ENCODE measurements at places on chromosomes 6 and 20.
A peak's percentile ranks its signal among the peaks of the same experiment; 100 is the strongest.

DNA sequence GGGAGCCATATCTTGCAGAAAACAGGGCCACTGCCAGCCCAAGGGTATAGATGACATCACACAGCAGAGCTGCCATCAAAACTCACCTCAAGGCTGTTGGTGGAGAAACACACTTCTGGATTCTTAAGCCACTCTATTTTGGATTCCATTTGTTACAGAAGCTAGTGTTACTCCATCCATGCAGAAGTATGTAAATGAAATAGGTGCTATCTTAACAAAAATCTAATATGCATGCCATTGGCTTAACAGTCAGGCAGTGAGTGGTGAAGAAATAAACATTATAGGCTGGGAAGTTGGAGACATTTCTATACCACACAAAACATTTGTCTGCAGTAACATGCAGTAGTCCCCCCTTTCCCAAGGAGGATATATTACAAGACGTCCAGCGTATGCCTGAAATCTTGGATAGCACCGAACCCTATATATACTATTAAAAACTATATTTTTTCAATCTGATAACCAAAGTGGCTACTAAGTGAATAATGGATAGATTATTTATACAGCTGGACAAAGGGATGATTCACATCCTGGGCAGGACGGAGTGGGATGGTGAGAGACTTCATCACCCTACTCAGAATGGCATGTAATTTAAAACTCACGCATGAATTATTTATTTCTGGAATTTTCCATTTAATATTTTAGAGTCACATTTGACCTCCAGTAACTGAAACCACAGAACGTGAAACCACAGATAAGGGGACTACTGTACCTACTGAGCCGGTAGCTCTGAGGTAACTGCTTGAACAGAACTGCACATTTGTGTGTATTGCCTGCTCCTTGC lies 160.0 kb upstream of the PLN start:
- no peak for DNase-seq

- DNase-seq = no peak
These were observed 11.8 kb upstream of the TULP1 start for GRCh38 chr6:35524380-35525020.

GRCh38 chr6:20109526-20109925 lies 102.7 kb downstream of the MBOAT1 start:
- DNase-seq = no peak

DNA sequence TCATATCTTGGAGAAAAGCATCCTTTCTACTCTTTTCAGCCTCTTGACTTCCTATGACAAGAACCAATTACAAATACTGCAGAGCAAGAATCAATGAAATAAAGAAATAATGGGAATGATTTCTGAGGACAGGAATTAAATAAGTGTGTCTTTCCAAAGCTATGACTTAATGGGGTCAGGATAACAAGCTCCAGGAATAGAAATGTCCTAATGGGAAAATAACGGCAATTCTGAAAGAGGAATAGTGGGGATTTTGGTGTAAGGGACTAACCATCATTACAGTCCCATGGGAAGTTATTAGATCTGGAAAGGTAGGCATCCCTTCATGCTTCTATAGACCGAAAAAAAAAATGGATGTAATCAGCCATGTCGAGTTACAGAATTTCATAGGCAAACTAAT lies 28.2 kb upstream of the SNAP25 start:
- no peak for DNase-seq

GRCh38 chr6:153045271-153045670 lies 42.8 kb upstream of the MTRF1L start:
- DNase-seq = no peak

GRCh38 chr6:167848783-167849182 lies 22.1 kb downstream of the AFDN start:
- DNase-seq = no peak

DNA sequence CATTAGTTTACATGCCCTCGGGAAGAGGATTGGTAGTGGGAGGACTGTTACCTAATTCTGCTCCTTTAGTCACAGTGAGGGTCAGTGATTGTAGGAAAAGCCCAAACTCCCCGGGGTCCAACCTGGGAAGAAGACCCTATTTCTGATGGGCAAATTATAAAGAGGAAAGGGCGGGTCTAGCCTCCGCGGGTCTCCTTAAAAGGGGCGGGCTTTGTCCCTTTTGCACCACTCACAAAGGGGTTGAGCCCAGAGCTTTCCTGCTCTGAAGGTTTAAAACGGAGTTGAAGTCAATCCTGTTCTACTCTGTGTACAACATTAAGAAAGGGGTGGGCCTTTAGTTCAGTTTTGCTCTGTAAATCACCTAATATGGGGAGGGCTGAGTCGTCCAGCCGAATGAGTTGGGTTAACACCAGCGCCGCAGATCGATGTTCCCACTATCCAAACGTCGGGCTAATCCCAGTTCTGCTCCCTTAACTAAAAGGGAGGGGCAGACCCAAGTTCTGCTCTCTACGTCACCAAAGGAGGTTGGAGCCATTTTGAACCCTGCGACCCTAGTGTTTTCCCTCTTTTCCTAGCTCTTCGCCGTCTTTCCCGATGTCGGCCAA lies 920 bp upstream of the RNF5 start:
- DNase-seq = no peak

GRCh38 chr6:1770435-1770843 lies 160.7 kb downstream of the FOXC1 start:
- no peak for DNase-seq

- DNase-seq = no peak
These were observed 157.5 kb downstream of the BMP7 start for GRCh38 chr20:57108742-57109570.

DNA sequence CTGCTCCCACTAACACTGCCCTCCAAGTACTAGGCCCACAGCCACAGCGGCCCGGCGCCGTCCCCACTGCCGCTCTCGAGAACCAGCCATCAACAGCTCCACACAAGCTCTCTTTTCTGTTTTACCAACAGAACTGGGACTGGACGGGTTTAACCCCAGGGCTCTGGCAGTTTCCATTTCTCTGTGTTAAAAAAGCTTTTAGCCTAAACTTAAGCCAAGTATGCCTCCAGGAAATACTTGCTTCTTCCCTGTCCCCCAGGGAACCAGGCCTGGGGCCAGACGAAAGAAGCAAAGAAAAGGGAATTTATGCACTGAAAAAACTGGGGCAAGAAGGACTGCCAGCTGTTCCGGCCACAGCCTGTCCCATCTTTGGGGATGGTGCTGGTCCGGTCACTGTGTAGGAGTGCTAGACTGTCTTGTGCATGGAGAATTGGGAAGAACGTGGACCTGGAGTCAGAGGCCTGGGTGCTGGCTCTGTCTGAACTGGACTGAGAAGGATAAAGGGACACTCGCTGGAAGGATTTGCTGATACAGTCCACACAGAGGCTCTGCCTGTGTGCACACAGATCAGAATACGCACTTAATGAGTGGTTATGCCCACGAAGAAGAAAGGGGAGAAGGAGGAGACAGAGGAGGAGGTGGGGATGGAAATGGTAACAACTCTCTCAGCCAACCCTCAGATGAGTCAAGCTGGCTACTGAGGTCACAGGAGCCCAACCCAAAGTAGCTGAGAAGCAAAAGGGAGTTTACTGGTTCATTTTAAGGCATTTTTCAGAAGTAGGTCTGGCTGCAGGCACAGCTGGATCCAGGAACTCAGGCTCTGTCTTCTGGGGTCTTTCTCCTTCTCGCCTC lies 254.4 kb upstream of the PMEPA1 start:
- DNase-seq = no peak

- peak; percentile 2 for DNase-seq
These were observed 937 bp downstream of the ZNF318 start for GRCh38 chr6:43368259-43369160.

DNA sequence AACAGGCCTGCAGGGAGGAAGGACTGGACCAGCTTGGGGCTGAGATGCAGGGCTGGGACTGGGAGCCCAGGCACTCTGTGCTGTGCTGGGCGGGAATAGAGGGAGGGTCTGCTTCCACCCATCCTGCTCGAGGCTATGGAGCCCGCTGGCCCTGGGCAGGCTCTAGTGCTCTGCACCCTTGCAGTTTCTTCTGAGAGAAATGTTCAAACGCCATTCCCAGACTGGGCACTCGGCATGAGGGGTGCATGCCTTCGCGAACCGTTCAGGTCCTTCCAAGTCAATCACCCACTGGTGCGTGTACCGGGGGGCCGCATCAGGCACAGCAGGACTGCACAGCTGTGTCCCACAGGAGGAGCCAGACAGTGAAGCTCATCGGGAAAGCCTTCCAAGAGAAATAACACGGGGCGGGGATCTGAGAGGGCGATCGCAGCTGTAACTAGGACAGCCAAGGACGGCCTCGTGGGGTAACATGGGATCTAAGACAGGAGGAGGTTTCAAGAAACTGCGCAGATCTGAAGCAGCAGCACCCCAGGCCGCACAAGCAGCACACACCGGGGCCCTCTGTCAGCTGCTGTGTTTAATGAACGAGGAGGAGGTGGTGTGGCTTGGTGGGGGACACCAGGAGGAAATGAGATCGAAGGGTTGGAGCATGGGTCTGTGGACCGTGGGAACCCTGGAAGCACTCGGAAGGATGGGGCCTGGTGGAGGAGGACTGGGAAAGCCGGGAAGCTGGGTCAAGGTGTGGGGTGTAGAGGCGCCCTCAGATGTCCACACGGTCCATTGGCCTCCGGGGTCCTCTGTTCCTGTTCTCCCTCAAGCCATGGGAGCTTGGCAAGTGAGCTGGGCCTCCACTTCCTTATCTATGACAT lies 26.1 kb upstream of the PYGB start:
- no peak for DNase-seq

- no peak for DNase-seq
These were observed 106.3 kb downstream of the ZDHHC14 start for GRCh38 chr6:157487110-157487773.

GRCh38 chr6:136566007-136566487 lies 15.8 kb upstream of the MAP7 start:
- no peak for DNase-seq

- DNase-seq = no peak
These were observed 59.1 kb downstream of the KIF16B start for GRCh38 chr20:16514140-16514539.

GRCh38 chr6:71034563-71035345 lies 77.9 kb upstream of the B3GAT2 start:
- DNase-seq = no peak

- no peak for DNase-seq
These were observed 1.7 kb upstream of the AIG1 start for GRCh38 chr6:143058987-143059386.

- no peak for DNase-seq
These were observed 47.8 kb downstream of the CDH22 start for GRCh38 chr20:46260480-46260879.

DNA sequence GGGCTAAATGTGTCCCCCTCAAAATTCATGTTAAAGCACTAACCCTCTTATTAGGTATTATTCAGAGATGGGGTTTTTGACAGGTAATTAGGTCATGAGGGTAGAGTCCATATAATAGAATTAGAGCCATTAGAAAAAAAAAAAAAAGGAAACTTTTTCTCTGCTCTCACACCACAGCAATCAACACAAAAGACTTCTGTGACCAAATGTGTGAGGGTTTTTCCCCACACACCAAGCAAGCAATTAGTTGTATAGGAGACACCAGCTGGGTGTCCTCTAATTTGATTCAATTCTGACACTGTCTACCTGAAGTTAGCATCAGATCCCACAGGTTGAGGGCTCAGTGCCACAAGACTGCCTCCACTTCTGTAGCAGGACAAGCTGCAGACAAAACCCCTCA lies 64.6 kb upstream of the GMDS start:
- DNase-seq = no peak

DNA sequence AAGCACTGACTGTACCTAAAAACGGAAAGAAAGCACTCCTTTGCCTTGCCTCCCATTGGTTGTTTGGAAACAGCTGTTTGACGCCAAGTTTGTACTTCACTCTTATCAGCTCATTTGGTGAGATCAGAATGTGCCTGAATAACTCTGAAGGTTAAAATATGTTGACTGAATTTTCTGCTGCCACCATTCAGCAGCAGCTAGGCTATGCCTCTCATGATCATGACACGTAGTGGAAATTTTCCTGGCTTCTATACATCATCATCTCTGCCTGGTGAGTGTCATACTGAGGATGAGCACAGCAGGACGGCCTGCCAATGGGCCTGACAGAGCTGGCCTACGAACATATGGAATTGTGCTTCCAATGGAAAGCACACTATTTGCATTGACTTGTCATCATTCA lies 704.9 kb upstream of the CITED2 start:
- DNase-seq = no peak

DNA sequence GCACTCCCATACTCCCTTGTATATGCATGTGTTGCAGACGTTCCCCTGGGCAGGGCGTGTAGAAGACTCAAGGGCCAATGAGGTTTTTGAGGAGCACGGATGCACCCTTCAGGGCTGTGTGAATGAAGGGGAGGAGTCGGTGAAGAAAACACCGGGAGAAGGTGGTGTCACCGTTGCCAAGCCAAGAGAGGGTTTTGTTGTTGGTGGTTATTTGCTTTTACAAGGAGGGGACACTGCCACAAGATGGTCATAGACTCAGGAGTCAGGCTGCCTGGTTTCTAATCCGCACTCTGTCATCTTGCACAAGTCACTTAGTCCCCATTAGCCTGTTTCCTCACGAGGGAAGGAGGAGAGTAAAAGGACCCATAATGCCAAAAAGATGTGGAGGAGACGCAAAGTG lies 124.0 kb downstream of the PXDC1 start:
- no peak for DNase-seq

GRCh38 chr6:156826290-156826955 lies 49.2 kb downstream of the ARID1B start:
- no peak for DNase-seq

DNA sequence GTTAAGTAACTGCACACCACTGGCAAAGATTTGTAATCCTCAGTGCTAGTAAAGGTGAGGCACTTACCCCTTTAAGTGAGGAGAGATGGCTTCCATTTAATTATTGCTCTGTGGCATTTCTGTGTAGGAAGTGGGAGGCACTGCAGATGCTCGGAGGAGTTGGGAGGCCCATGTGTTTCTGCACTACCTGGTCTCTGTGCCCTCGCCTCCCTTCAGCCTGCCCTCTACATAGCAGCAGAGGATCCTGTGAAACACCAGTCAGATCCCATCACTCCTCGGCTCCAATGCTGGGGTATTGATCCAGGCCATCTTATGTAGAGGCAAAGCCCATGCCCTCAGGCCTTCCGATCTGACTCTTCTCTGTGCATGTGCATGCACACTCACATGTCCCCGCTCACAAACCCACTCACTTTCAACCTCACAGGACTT lies 67.0 kb downstream of the SLX4IP start:
- DNase-seq = no peak

GRCh38 chr20:33211817-33212424 lies 5.2 kb upstream of the BPIFA3 start:
- no peak for DNase-seq

DNA sequence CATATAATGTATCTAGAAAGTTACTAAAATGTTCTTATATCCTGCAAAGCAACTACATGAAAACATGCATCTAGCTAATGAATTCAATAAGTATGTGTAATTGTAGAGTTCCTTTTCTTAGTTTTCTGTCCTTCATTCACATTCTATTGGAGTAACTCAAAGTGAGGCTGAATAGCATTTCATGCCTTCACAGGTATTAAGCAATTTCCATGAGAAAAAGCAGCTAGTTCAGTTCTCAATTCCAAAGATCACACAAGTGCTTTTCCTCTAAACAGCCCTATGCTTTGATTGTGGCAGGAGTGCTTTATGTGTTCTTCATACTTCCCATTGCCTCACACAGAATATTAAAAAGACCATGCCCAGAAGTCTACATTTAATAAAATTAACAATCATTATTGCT lies 274.9 kb downstream of the RFPL4B start:
- DNase-seq = no peak
